ENCODE measurements at places on chromosomes 2 and 18.
A peak's percentile ranks its signal among the peaks of the same experiment; 100 is the strongest.

DNA sequence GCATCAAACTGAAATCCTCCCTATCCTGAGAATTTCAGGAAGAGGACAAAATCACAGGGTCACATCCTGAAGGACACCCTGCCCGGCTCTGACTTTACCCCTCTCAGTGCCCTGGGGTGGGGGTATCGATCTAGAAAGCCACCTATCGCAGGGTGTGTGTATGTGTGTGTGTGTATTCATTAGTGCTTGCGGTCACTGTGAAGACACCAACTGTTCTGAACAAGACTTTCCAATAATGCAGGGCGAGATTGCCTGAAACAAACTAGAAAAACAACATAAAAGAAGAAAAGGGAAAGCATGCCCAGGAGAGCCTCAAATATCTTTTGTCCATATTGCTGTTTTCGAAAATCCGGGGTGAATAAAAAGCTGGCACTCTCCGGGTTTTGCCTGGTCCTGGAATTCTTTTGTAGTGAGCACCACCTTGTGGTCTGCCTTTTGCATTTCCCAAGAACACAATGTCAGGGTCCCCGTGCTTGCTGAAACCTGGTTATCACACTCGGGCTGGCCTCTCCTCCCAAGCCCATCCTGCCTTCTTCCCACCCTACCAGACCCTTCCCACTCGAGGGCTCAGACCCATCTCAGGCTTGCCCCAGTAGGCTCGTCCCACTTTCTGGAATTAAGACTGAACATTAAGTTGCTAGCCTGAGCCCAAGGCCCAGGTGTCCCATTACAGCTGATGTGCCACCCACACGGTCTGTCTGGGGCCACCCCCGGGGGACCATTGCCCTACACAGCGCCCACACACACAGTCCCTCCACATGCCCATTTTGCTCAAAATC lies 25.0 kb upstream of the COPS8 start:
- DNase-seq: peak; percentile 67

- DNase-seq: peak; percentile 83
Measured at GRCh38 chr2:17643031-17643615, 102.6 kb downstream of the VSNL1 start.

DNA sequence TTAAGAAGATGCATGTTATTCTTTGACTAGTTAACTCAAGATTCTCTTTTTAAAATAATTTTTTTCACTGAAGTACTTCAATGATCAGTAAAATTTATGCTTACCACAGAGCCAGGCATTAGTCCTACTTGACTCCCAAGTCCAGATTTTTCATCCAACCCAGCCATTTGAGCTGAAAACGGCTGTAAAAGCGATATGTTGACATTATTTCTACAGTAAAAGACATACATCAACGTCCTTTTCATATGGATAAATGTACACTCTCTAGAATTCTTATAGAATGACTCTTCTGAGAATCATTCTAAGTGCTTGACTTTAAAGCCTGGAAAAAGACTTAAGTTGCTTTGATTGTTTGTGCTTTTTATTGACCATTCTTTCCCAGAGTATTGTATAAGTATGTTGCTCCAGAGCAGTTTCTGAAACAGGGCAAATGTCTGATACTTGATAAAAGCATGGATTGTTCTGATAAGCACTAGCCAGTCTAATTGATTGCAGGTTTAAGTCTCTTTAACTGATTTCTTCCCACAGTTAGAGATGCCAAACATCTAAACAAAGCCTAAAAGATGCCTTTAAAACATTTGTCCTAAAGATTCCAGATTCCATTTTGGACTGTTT lies 90.9 kb downstream of the COL5A2 start:
- no peak for DNase-seq

GRCh38 chr2:96551605-96552314 lies 15.2 kb downstream of the ARID5A start:
- no peak for DNase-seq

DNA sequence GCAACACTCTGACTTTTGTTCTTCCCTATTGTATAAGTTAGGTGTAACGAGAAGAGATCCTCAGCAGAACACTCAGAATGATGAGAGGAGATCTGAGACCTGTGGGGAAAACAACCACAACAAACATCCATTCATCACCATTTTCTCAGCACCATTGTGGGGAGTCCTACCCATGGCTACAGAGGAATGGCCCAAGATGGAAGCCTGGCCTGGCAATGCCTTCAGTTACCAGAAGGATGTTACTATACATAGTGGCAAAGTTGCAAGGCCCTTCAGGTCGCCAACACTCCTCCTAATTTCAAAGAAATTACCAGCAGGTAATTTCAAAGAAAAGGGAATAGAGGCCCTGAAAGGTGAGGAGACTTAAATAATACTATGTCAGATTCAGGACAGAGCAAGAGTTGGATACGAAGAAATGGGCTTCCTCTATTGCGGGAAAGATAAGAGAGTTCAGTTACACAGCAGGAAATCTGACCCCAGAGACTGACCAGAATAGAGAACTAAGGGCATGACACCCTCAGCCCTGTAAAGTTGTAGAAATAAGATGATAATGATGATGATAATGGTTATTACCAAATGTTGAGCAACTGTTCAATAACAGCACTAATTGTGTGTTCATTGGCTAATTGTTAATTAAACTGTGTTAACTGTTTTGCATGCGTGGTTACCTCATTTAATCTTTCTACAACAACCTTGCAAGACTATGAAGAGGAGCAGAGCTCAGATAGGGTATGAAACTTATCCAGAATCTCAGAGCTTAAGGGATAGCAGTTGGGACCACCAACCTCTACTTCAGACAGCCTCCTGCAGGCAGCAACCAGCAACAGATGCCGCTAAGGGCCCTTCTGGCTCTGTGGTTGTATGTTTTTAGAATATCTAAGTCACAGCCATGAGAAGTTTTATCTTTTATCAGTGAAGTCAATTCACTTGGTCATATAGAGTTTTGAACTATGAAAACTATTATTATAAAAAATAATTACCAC lies 37.5 kb downstream of the DHRS9 start:
- DNase-seq: no peak

- DNase-seq: no peak
Measured at GRCh38 chr18:8787794-8788193, 82.4 kb downstream of the MTCL1 start.

- DNase-seq: no peak
Measured at GRCh38 chr2:173354073-173354581, 545 bp upstream of the CDCA7 start.

GRCh38 chr2:105563000-105563719 lies 164.3 kb upstream of the FHL2 start:
- DNase-seq: no peak

DNA sequence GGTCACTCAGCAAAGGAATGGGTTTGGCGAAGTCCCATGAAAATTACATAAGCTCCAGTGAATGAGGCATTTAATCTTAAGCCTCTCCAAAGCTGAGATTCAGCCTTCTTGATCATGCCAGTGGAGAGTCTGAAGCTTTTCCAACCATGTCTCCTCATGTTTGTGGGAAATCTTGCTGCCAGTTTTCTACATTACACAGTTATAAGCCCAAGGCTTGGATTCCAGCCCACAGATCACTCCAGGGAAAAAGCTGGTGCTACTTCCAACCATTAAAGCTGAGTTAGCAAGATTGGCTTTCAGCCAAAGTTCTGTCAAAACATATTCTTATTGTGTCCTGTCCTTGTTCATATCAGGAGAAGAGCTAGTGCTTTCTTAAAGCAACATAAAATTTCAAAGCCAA lies 293.8 kb downstream of the LRRTM4 start:
- DNase-seq: no peak

GRCh38 chr2:65687614-65688013 lies 255.2 kb upstream of the SPRED2 start:
- no peak for DNase-seq

DNA sequence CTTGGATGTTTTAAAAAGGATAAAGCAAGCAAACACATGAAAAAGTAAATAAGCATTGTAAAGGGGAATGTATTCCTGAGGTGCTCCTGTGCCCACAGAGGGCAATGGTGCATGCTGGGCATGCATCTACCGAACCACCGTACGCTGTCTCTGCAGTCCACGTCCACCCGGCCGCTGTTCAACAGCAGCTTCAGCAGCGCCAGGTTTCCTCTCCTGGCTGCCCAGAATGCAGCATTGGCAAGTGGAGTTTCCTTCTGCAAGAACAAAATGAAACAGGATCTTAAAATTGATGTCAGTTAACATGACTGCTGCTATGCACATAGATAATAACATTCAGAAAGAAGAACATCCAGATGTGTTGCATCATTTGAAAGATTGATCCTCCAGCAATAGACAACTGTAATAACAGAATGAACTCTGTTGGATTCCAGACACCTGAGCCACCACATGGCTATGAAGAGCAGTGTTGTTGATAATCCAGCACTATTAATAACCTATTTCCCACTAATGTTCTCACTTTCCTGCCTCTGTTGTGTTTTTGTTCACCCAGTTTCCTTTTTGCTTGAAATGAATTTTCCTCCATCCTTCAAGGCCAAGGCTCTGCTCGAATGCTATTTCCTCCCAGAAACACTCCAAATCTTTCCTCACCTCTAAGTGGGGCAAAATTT lies 13.6 kb downstream of the ANKRD29 start:
- no peak for DNase-seq

- no peak for DNase-seq
Measured at GRCh38 chr2:226131299-226131784, 668.3 kb downstream of the IRS1 start.

All from amniotic stem cell (primary cell).